Fibroblast of lung (primary cell): ENCODE measurements at places on chromosomes 7 and 10. TPM values are rescaled to one million over a fixed set of nuclear protein-coding genes. Genes with fewer than 3 reads are reported as not detected.

Gene CUBN
- 0.51 and 1.3 TPM in 2 replicates for total RNA-seq

Gene SEMA3E
- total RNA-seq = 1.5 and 2.0 TPM in 2 replicates

Gene SFMBT2
- 2.5 and 2.8 TPM in 2 replicates for total RNA-seq

Gene VSIR
- total RNA-seq = 24.4 and 44.1 TPM in 2 replicates

Gene TAS2R41
- not detected in 2 replicates for total RNA-seq

Gene PIK3CG
- total RNA-seq = under 0.01 TPM in 1 of 2 replicates, not detected in the other

Gene COL13A1
- total RNA-seq = 6.4 and 7.4 TPM in 2 replicates
